ENCODE measurements at places on chromosomes 1 and 21. TPM values are rescaled to one million over a fixed set of nuclear protein-coding genes. Genes with fewer than 3 reads are reported as not detected.

DCST1 gene
- not detected for total RNA-seq

STPG1 gene
- 13.2 TPM for total RNA-seq

MPZL1 gene
- 166 TPM for total RNA-seq

NEK2 gene
- 21.7 TPM for total RNA-seq

C1QTNF12 gene
- total RNA-seq, result 0.94 TPM

ZNF687 gene
- total RNA-seq, result 15.5 TPM

DPH5 gene
- total RNA-seq, result 38.1 TPM

KCNA2 gene
- total RNA-seq, result not detected

MASP2 gene
- not detected for total RNA-seq

KRTAP12-2 gene
- total RNA-seq, result not detected

ZFP69B gene
- total RNA-seq, result 3.7 TPM

UQCRH gene
- 243 TPM for total RNA-seq

EPRS1 gene
- total RNA-seq, result 170 TPM

PLA2G2D gene
- not detected for total RNA-seq

CFHR3 gene
- total RNA-seq, result not detected

PCNX2 gene
- total RNA-seq, result 13.7 TPM

TNFRSF14 gene
- total RNA-seq, result 9.3 TPM

PDPN gene
- not detected for total RNA-seq

OR2T2 gene
- total RNA-seq, result not detected

PADI2 gene
- 0.30 TPM for total RNA-seq

SELE gene
- total RNA-seq, result not detected

KRTAP13-3 gene
- total RNA-seq, result not detected

WNT4 gene
- total RNA-seq, result not detected

ATXN7L2 gene
- total RNA-seq, result 6.6 TPM

SDC3 gene
- 52.5 TPM for total RNA-seq

TRPM2 gene
- total RNA-seq, result not detected

OR2T35 gene
- not detected for total RNA-seq

FGR gene
- total RNA-seq, result not detected

MATN1 gene
- total RNA-seq, result not detected

S100A2 gene
- 10.5 TPM for total RNA-seq

SHE gene
- total RNA-seq, result not detected

ERICH3 gene
- total RNA-seq, result not detected

KANK4 gene
- not detected for total RNA-seq

RYR2 gene
- 0.10 TPM for total RNA-seq

TMEM125 gene
- total RNA-seq, result not detected
